ENCODE measurements at places on chromosomes 7 and 10.

DNA sequence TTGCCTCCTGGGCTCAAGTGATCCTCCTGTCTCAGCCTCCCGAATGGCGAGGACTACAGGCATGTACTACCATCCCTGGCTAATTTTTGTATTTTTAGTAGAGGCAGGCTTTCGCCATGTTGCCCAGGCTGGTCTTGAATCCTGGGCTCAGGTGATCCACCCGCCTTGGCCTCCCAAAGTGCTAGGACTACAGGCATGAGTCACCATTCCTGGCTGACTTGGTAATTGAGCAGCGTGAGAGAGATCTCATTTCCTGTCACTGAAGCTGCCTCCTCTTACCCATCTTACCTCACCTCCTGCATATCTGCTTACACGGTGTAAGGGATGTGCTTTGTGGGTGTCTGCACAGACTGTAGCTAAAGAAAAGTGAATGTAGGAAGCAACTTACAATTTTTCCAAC is 9.7 kb downstream of the IFIT3 start:
- no peaks in the 10 kb centered on the region for H3K36me3 ChIP-seq
- H3K27ac ChIP-seq: no peak overlapping the region
- DNase-seq: no peak
- H3K27me3 ChIP-seq: no peaks in the 10 kb centered on the region

DNA sequence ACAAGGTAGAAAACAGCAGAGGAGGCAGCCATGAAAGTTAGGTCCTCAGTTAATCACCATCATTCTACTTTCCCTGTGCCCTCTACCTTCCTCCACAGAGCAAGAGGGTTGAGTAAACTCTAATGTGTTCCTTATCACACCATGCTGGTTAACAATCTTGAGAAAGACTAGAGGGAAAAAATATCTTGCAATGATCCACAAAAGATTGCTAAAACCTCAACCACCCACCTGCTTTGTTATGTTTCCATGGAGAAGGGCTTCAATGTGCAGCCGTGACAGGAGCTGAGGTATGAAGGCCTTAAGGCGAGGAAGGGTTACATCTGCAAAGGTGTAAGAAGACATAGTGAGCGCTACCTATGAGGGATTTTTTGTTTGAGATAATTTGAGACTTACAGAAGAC is 103.9 kb downstream of the IDE start:
- DNase-seq: no peak
- no peaks in the 10 kb centered on the region for H3K27me3 ChIP-seq
- no peak overlapping the region for H3K4me3 ChIP-seq
- H3K4me1 ChIP-seq: no peaks in the 10 kb centered on the region

GRCh38 chr7:486216-486743 is 33.4 kb downstream of the PDGFA start:
- H3K4me1 ChIP-seq: peaks cover 3% of the 10 kb centered on the region
- no peaks in the 10 kb centered on the region for H3K27me3 ChIP-seq
- H3K36me3 ChIP-seq: no peaks in the 10 kb centered on the region
- no peak for DNase-seq

- no peaks in the 10 kb centered on the region for H3K27me3 ChIP-seq
- peaks cover 7% of the 10 kb centered on the region for H3K4me1 ChIP-seq
- H3K36me3 ChIP-seq: no peaks in the 10 kb centered on the region
- no peak overlapping the region for H3K4me3 ChIP-seq
- DNase-seq: no peak
Observed at GRCh38 chr10:30494558-30494957, 60.6 kb downstream of the MAP3K8 start.

DNA sequence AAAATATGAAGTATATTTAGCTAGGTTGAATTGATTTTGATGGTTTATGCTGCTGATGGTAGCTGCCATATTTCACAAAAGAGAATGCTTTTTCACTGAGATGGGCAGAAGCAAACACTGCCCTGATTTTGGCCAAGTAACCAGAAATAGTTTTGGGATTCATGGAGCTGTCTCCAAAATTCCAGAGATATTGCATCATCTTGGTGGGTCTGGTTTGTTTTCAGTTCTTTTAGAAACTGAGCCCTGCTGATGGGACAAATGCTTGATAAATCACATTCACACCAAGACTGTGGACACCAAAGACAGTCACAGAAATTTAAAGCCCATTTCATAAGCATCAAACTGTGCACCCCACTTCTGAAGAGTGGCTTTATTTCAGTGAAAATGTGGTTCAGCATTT is 140.5 kb downstream of the BICC1 start:
- no peak overlapping the region for H3K27ac ChIP-seq
- H3K36me3 ChIP-seq: no peaks in the 10 kb centered on the region
- H3K4me3 ChIP-seq: no peak overlapping the region
- no peaks in the 10 kb centered on the region for H3K27me3 ChIP-seq
- H3K4me1 ChIP-seq: peaks cover 8% of the 10 kb centered on the region
